ENCODE measurements at places on chromosomes 16 and 17. TPM values are rescaled to one million over a fixed set of nuclear protein-coding genes. Genes with fewer than 3 reads are reported as not detected.

DNA sequence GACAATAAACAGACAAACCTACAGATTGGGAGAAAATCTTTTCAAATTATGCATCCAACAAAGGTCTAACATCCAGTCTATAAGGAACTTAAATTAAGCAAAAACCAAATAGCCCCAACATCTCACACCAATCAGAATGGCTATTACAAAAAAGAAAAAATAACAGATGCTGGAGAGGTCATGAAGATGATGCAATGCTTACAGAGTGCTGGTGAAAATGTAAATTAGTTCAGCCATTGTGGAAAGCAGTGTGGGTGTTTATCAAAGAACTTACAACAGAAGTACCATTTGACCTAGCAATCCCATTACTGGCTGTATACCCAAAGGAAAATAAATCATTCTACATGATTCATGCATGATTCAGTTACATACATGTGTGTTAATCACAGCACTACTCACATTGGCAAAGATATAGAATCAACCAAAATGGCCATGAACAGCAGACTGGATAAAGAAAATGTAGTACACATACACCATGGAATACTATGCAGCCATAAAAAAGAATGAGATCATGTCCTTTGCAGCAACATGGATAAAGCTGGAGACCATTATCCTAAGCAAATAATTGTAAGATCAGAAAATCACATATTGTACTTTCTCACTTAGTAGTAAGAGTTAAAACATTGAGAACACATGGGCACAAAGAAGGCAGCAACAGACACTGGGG is 223.9 kb upstream of the WSB1 start:
- DNase-seq: no peak

- no peak for DNase-seq
These were observed 1.7 kb downstream of the SLC25A10 start for GRCh38 chr17:81713556-81714411.

DNA sequence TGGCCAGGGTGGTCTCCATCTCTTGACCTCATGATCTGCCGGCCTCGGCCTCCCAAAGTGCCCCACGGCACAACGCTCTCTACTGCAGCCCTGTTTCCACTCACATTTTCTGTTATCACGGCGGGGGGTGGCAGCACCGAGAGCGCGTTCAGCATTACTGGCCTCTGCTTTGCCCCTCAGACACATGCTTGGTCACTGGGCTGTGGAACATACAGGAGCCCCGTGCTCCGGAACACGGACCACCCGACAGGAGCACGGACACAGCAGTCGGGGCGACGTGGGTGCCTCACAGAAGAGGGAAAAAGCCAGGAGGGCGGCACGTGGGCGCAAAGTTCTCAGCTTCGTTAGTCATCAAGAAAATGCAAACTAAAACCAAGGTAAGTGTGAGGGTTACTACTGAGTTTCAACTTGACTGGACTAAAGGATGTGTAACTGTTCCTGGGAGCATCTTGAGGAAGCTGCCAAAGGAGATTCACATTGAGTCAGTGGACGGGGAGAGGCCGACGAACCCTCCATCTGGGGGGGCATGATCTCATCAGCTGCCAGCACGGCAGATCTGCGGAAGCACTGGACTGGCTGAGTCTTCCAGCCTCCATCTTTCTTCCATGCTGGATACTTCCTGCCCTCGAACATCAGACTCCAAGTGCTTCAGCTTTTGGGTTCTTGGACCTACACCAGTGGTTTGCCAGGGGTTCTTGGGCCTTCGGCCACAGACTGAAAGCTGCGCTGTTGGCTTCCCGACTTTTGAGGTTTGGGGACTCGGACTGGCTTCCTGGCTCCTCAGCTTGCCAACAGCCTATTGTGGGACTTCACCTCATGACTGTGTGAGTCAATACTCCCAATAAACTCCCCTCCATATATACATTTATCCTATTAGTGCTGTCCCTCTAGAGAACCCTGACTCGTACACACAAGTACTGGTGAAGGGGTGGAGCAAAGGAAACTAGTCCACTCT is 106.8 kb downstream of the ZNF778 start:
- DNase-seq: peak; percentile 73

DNA sequence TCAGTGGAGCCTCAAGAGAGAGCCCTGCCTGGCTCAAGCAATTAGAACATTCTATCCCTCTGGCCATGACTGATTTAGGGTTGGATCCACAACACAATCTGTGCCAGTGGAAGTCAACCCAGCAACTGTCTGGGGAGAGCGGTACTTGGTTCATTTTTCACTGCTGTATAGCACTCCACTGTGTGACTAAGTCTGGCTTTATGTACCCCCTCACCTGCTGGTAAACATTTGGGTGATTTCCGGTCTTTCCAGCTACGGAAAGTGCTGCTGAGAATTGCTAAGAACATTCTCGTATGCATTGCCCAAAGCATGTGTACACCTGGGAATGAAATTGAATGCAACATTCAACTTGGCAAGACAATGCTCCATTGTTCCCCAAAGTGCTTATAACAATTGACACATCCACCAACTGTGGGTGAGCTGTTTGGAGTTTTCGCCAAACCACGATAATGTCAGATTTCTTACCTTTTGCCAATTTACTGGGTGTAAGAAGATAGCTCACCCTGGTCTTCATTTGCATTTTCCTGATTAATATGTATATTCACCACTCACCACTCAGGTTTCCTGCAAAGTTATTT is 63.5 kb upstream of the MED9 start:
- no peak for DNase-seq

The MRM3 gene
- 14.0 TPM for total RNA-seq

The ICAM2 gene
- total RNA-seq: 2.2 TPM

The CES5A gene
- not detected for total RNA-seq

The POLR3K gene
- total RNA-seq: 19.6 TPM

Measured in HFFc6 (cell line).